ENCODE measurements at places on chromosomes 4 and X. TPM values are rescaled to one million over a fixed set of nuclear protein-coding genes. Genes with fewer than 3 reads are reported as not detected.

DNA sequence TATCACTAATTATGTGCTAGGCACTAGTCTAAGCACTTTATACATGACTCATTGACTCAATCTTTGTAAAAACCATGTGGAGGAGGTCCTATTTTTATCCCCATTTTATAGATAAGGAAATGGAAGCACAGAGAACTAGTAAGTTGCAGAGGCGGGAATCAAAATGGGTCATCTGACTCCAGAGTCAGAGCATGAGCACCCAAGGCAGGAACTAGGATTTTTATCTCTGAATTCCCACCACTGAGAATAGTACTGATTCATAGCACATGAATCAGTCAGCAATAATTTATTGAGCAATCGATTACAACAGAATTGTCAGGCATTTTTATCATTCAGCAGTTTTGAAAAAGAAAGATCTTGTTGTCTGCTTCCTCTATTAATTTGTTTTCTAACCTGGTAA lies 19.3 kb downstream of the SCARB2 start:
- DNase-seq = no peak

DNA sequence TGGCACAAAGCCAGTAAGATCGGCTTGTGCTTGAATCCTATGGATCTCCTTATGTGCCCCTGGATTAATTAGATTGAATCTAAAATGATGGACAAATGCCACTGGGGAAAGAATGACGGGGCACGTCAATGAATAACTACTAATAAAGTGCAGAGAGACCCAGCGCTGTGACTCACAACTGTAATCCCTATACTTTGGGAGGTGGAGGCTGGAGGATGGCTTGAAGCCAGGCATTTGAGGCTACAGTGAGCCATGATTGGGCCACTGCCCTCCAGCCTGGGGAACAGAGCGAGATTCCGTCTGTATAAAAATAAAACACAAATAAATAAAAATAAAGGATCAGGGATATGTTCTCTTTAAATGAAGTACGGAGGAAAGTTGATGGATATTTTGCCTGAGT lies 179.4 kb downstream of the DCHS2 start:
- DNase-seq = no peak

GRCh38 chr4:1293991-1294390 lies 4.3 kb downstream of the MAEA start:
- no peak for DNase-seq

DNA sequence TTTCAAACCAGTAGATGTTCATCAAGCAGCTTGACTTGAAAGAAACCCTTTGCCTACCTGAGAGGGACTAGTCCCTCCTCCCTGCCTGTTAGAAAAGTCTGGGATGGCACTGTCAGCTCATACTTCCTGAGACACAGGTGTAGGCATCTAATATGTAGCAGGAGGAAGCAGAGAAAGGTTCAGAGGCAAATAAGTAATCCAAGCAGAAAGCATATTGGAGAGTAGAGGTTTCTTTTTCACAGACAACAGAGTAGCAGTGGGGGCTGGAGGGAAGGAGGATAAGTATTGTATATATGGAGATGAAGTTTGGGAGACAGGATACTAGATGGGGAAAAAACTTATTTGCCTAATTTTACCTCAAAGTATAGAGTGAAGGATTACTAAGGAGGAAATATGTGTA lies 81.5 kb downstream of the FNIP2 start:
- no peak for DNase-seq

Gene SLC9A6
- total RNA-seq = 12.2 TPM

All from endothelial cell (in vitro differentiated cells).